Neural progenitor cell (in vitro differentiated cells): ENCODE measurements at places on chromosomes 3 and 15. TPM values are rescaled to one million over a fixed set of nuclear protein-coding genes. Genes with fewer than 3 reads are reported as not detected.

DNA sequence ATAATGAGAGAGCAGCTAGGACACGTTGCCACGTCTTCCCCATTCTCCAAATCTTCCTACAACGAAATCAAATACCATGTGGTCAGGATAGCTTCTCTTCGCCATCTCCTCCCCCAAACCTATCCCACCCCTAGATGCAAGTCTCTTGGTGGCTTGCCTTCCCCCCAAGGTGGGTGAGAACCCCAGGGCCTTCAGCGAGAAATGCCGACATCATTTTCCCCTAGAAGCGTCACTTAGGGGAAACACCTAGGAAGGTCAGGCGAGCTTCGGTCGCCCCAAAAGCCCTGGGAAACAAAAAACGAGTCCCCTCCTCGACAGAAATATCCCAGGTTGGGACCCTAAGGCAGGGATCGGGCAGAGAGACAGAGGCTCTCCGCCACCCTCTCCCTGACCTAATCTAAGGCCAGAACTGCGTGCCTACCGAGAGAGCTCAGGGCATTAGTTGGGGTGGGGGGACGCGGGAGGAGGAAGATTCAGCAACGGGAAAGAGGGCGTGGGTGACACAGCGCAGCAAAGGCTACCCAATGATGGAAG is 502 bp downstream of the DPH3 start:
- DNase-seq = no peak

GRCh38 chr3:87997966-87998365 is 60.8 kb downstream of the CGGBP1 start:
- no peak for DNase-seq

- no peak for DNase-seq
These were observed 9.5 kb downstream of the WNT5A start for GRCh38 chr3:55477306-55478303.

Gene A4GNT
- total RNA-seq = not detected in 2 replicates

Gene PLA1A
- not detected in 2 replicates for total RNA-seq
